ENCODE measurements at places on chromosomes 7 and 10.

DNA sequence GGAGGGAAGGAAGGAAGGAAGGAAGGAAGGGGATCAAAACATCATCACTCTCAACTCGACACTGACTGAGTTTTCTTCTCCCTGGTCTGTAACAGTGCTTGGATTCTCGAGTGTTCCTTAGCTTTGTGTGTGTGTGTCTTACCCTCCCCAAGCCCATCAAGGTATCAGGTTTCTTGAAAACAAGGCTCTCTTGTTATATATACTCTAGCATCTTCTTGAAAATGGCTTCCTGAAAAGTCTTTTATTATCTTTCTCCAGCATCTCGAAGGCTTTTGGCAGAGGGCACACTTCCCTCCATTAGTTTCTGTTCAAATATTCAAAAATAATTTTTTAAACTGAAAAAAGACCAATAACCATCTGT is 13.4 kb downstream of the SERPINE1 start:
- no peak for DNase-seq

DNA sequence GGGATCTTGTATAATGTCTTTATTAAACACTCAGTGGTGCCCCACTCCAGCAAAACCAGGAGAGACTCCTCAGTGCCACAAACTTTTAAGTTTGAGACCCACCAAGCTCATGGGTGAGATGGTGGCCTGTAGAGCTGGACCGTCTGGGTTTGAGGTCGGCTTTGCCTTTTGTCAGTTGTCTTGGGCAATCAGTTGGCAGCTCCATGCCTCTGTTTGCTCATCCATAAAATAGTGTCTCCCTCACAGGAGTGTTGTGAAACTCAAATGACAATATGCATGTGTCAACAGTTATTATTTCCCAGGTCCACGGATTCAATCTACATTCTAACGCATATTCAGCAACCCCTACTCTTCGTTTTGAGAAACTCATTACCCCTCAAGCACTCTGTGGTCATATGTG is 367.8 kb upstream of the C7orf33 start:
- no peak for DNase-seq

DNA sequence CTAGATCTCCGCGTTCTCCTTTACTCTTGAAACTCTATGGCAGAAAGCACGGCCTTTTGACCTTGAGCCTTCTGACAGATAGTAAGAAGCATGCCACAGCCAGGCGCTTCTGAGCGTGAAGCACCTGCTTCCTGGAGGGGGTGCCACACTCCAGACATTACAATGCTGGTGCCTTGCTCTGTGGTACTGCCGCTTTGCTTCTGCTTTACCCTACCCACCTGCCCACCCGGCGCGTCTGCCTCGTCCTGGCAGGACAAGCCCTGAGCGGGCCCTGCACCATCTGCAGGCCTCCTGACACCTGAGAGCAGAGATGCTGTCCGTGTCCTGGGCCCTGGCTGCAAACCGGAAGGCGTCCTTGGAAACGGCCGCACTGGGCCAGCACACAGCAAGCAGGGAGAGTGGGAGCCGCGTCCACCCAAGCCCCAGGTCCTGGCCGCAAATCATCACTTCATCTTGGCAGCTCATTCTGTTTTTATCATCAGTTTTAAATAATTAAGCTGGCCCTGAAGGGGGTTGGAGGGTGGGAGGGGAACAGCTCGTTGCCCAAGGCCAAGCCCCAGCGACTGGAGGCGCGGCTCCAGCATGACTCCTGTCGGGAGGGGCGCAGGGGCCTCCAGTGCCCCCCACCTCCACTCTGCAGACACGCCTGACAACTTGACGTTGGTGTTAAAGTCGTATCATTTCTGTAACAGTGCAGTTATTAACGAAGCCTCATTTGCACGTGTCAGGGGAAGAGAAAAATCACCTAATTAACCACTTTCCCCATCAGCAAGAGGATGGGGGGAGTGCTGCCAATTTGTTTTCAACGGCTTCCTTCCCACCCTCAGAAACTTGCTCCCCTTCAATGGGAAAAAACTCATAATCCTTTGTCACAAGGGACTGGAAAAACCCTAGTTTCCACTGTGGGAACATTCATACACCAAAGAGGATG is 132.2 kb downstream of the MAD1L1 start:
- no peak for DNase-seq

- DNase-seq, result no peak
Measured at GRCh38 chr7:155363852-155364600, 66.3 kb downstream of the INSIG1 start.

DNA sequence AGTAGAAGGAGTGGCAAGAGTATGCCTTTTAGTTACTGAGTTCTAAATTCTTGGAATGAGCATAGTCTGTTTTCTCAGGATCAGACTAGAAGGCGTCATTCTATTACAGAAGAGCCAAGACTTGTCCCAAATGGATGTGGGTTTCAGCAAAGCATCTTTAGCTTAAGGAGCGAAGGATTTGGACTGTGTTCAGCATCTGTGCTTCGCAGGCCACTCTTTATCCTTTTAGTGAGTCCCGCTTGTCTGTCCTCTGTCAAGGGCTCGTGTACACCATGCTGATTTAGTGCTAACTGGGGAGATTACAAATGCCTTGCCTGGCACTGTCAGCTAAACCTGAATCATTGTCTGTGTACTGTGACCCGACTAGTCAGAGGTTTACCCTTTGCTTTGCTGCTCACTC is 465.7 kb downstream of the AUTS2 start:
- DNase-seq, result no peak

GRCh38 chr10:116670706-116671105 is 50.0 kb downstream of the PNLIPRP2 start:
- DNase-seq, result no peak

DNA sequence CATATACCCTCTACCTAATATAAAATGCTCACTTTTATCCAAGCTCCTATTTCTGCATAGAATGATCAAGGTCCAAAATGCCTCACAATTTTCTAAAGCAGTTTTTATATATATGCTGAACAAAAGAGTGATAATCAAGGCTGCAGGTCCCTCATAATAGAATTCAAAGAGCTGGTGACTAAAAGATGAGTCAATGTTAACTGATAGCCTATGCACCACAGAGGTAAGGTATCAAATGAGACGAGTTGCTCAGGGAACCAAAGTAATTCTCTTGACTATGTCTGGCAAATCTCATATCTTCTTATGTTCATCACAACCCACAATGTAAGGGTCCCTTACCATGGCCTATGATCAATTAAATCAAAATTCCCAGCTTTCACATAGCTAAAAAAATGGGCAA is 15.2 kb downstream of the PDZD8 start:
- DNase-seq, result no peak

DNA sequence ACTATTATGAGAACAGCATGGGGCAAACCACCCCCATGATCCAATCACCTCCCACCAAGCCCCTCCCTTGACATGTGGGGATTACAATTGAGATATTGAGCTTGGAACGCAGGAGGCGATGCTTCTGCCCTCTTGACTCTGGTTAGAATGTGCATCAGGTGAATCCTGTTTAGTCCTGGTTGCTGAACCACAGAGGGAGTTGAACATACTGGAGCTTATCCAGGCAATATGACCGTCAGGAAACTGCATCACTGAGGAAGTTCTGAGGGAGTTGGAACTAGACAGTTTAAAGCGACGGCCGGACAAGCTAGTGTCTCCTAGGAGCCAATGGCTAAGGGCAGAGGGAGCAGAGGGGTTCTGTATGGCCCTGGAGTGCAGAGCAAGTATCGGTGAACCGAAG is 31.8 kb upstream of the GARS1 start:
- no peak for DNase-seq

DNA sequence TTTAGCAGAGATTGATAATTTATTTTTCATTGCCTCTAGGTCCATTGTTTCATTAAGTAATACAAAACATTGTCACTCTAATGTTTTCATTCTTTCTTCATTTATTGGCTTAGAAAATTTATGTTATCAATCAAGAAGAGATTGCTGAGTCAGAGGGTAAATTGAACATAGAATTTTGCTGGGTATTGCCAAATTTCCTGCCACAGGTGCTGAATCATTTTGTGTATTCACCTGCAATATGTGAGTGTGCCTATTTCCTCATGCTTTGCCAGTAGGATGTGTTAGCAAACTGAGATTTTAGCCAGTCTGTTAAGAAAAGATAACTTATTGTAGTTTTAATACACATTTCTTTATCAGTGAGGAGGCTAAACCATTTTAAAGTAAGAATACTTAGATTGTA is 38.0 kb downstream of the MARCHF5 start:
- DNase-seq, result no peak

DNA sequence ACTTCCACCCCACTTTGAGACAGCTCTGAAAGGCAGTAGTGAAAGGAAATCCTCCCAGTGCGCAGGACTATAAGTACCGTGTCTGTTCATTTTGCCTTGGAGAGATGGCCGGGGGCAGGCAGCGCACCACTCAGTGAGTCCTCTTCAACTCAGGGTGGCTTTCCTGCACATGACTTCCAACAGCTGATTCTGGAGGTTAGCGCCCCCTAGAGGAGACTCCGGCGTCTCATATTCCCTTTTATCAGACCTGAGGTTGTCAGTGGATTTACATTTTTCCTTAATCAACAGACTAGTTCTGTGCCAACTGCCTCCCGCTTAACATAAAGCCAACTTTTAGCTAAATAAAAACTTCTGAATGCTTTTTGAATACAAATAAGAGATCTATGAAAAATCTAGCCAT is 101.0 kb downstream of the HERPUD2 start:
- DNase-seq, result no peak

DNA sequence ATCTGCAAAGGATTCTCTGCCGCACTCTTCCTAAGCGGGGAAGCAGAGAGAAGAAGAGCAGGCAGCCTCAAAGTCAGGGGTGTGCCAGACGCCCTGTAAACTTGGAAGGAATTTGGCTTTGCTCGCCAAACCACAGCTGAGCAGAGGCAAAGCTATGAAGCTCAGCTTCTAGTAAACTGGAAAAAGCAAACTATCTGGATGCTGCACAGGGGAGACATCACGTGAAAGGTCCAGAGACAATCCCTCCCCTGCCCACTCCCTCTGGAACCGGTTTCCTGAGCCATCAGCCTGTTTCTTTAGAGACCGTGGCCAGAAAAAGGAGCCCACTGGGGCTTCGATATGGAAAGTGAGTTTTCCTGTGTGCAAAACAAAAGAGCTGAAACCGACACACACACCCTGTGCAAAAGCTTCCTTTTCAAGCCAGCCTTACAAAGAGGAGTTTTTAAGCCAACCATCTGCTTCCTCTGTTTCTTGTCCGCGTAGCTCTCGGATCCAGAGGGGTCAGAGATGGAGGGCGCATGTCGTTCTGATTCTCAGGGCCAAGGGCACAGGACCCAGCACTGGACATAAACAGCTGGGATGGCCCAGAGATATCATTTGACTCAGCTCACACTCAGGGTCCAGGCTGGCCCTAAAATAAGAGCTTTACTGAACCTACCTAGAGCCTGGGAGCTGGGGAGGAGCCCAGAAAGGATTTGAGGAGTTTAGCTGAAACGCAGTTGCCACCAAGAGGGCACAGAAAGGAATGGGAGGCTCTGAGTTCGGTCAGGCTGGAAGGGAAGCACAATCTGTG is 58.2 kb upstream of the DNAAF5 start:
- no peak for DNase-seq

GRCh38 chr7:158030566-158030965 is 557.1 kb downstream of the PTPRN2 start:
- DNase-seq, result no peak

GRCh38 chr7:133859871-133860450 is 267.2 kb upstream of the LRGUK start:
- DNase-seq, result no peak

DNA sequence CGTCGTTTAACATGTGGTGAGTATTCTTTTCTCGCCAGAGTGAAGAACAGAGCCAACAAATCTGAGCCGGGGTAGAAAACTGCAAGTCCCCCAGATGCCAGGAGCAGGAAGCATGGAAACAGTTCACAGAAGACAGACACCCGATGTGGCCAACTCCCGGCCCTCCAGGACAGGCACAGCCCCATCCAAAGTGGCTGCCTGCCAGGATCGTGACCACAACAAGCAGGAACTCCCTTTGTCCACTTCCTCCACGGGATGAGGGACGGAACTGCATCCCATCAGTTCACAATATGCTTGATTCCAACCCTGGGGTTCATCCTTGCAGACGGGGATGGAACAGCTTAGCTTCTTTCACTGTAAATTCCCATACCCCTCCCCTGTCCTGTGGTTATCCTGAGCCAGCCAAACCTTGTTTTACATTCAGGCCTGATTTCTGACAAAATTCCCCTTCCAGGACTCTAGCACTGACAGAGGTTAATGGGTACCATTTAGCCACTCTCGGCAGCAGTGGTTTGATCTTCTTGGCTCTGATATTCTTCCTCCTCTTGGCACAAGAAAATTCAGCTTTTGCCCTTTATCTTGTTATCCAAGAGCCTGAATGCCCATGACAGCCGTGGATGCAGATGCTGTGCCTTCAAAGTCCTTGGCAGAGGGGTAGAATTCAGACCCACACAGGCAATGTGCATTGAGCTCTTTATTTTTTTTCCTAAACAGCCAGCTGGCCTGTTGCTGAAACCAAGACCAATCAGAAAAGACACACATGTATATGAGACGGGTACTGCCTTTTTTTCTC is 105.5 kb upstream of the FAM204A start:
- no peak for DNase-seq

DNA sequence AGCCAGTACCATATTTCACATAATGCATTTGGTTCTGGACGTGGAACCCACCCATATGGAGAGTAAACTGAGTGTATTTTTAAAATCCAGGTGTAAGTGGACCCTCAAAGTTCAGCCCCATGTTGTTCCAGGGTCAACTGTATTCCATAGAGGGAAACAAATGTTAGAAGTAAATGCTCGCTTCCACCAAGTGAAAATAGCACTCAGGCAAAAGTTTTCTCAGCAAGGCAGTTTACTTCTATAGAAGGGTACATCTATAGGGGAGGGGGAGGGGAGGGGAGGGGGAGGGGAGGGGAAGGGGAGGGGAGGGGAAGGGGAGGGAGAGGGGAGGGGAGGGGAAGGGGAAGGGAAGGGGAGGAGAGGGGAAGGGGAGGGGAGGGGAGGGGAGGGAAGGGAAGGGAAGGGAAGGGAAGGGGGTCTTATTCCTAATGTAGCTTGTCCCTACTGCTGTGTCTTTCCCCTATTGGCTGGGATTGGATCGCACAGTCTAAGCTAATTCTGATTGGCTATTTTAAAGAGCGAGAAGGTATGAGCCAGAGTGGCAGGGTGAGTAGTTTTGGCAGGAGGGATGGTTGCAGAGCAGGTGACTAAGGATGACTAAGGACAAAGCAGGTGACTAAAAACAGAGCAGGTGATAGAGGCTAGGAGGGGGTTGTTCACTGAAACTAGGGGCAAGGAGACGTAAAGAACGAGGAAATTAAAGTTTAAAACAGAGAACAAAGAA is 29.1 kb downstream of the GARIN1A start:
- no peak for DNase-seq

DNA sequence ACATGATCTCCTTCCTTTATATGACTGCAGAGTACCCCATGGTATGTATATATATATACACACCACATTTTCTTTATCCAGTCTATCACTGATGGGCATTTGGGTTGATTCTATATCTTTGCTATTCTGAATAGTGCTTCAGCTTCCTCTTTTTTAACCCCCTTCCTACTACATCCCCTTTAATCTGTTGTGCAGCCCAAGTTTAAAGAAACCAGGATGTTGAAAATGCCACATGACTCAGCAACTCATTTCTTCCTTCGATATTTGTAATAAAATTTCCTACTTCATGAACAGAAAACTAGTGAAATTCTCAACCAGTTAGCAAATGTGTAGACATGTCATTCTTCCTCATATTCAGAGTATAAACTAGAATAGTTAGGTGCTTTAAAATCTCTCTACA is 1245.7 kb upstream of the SORCS1 start:
- DNase-seq, result no peak

All from amygdala (tissue), 56 donors.